A549 treated with AZD2906 at 1 μM for 4 hours (cell line): ENCODE measurements at places on chromosomes 5 and 9. TPM values are rescaled to one million over a fixed set of nuclear protein-coding genes. Genes with fewer than 3 reads are reported as not detected.

Gene AHRR
- 4.4 to 5.2 TPM (median 4.8 TPM) in 5 replicates for total RNA-seq

Gene ENTREP1
- 0.74 to 0.80 TPM (median 0.78 TPM) in 5 replicates for total RNA-seq

Gene MACIR
- 19.3 to 20.7 TPM (median 19.8 TPM) in 5 replicates for total RNA-seq

Gene TNFSF8
- not detected in 5 replicates for total RNA-seq

Gene ZNF483
- total RNA-seq: 0.31 to 1.1 TPM (median 0.49 TPM) in 5 replicates

Gene SEMA4D
- total RNA-seq: 4.3 to 5.0 TPM (median 4.9 TPM) in 5 replicates

Gene MAMDC2
- 0.16 to 0.39 TPM (median 0.25 TPM) in 5 replicates for total RNA-seq

Gene FAM221B
- not detected in 5 replicates for total RNA-seq

Gene SPATA6L
- total RNA-seq: 1.2 to 2.3 TPM (median 1.6 TPM) in 5 replicates

Gene GNE
- total RNA-seq: 11.7 to 17.6 TPM (median 13.7 TPM) in 5 replicates

Gene SLC28A3
- total RNA-seq: 0.01 to 0.02 TPM in 2 of 5 replicates, not detected in the others

Gene LPAR1
- total RNA-seq: 21.4 to 23.8 TPM (median 22.1 TPM) in 5 replicates

Gene C9orf153
- total RNA-seq: 0.05 to 0.39 TPM (median 0.20 TPM) in 4 of 5 replicates, not detected in the other
